ENCODE measurements at places on chromosomes 7 and 10.

- no peak for DNase-seq
Observed at GRCh38 chr10:102764470-102765161, 20.9 kb downstream of the WBP1L start.

DNA sequence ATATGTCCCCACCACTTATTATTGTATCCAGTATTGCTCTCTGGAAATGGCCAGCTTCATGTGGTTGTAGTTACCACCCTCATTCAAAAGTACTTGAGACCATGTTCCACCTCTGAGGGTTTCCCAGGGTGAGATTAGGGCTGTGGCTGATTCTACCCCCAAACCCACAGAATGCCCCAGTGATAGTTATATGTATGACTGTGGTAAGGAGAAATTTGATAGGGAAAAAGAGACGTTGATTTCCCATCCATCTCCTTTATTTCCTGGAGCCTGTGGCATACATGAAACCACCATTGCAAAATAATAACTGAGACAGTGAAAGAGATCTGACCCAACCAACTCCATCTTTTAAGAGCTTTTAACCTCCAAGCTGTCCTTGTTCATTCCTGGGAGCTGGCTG, 25.2 kb downstream of the ARL5B start:
- no peak for DNase-seq

GRCh38 chr10:7036951-7037350, 373.9 kb downstream of the SFMBT2 start:
- peak; percentile 61 for DNase-seq

DNA sequence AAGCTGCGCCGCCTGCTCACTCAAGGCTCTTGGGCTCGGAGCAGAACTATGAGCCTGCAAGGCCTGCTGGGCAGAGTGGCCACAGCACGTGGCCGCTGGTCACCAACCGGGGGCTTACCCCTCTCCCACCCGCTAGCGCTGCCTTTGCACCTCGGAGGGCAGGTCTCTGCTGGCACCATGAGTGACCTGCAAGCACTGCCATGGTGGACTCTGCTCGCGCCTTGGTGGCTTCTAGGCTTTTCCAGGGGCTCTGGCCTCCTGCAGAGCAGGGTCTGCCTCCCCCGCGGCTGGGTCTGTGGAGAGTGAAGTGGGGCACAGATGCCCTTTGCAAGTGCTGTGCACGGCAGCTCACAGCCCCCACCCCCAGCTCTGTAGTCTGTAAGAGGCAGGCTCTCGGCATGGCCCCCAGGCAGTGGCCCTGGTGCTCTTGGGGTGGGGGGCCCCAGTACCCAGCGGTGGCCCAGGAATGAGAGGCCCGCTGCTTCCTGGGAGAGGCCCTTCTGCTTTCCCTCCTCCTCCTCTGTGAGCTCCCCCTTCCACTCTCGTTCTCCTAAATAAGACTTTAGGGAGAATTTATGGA, 119.6 kb downstream of the INPP5A start:
- no peak for DNase-seq

GRCh38 chr7:431658-432111, 88.0 kb downstream of the PDGFA start:
- DNase-seq: no peak

GRCh38 chr10:109650228-109650627, 273.1 kb downstream of the XPNPEP1 start:
- no peak for DNase-seq

DNA sequence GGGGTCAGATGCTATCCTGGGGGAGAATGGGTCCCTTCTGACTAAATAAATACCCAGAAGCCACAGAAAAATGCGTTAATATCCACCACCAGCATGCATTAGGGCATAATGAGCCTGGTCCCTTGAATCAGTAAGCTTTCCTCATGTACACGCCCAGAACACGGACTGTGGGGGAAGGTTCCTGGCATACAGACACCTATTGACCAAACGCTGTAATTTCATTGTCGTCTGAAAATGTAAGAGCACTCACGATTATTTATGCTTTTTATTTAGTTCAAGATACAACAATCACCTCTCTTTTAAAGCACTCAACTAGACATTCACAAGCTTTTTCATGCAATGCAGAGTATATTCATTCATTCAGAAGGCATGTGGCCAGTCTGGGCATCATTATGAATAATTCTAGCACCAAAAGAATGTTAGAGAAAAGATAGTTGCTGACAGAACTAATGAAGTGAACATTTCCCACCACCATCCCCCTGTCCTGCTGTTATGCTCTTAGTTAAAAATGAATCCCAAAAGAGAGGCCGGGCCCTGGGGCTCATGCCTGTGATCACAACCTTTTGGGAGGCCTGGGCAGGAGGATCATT, 101.0 kb downstream of the SVIL start:
- no peak for DNase-seq

- DNase-seq: no peak
Observed at GRCh38 chr10:34102893-34103506, 712.1 kb downstream of the PARD3 start.

DNA sequence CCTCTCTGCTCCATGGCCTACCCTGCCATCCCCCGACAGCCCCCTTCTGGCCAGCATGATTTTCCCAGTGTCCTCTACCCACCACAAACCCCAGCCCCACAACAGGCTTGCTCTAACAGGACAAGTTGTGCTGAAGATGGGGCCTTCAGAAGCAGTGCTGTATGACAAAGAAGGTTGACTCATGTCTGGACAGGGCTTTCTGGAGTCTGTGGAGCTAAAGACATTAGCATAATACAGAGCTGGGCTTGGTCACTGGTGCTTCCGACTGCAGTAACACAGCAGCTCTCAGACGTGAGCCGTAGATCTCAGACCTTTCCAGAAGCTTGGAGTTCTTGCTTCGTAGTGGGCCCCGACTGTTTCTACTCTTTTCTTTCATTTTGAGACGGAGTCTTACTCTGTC, 100.5 kb downstream of the GTF2IRD1 start:
- peak; percentile 38 for DNase-seq

- DNase-seq: no peak
Observed at GRCh38 chr7:116771640-116772039, 90.7 kb upstream of the CAPZA2 start.

- DNase-seq: peak; percentile 68
Observed at GRCh38 chr10:60942788-60943315, 1.1 kb downstream of the RHOBTB1 start.

DNA sequence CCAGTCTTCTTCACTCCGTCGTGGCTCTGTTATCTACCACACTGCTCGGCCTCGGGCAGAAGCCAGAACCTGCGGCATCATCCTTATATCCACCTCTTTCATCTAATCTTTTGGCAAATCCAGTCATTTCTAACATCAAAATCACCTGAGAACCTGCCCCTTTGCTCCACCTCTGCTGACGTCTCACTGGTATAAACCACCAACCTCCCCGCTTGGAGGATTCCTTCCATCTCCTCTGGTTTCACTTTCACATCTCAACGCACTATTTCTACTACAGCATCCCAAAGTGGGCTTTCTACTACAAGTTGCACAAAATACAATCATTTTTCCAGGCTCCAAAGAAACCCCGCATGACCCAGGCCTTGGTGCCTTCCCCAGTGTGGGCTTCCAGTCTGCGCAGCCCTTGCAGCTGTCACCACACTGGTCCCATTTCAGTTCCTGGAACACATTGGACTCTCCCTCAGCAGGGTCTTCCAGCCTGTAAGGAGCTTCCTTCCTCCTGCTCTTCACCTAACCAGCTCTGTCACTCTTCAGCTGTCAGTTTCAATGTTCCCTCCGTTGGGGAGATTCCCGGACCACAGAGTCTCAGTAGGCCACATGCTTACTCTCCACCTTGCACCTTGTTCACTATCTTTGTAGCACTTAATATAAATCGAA, 85.0 kb downstream of the PRKCQ start:
- peak; percentile 19 for DNase-seq

GRCh38 chr7:33300131-33300530, 170.8 kb downstream of the BBS9 start:
- DNase-seq: no peak

DNA sequence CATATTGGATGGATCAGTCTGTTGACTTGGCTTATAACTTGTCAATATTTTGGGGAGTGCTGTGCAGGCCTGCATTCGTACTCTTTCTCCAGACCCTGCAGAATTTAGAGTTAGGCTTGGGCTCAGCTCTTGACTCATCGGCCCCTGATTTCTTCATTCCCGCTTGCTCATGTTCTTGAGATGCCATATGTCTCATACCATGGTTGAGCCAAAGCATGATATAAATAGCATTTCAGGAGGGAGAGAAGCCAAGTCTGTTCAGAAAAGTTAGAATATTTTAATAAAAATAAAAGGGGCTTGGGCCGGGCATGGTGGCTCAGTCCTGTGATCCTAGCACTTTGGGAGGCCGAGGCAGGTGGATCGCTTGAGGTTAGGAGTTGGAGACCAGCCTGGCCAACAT, 898.1 kb downstream of the TYW1 start:
- DNase-seq: no peak

GRCh38 chr7:29561271-29561670, 2.4 kb upstream of the PRR15 start:
- DNase-seq: peak; percentile 13

- DNase-seq: peak; percentile 96
Observed at GRCh38 chr10:86971232-86971991, 3.1 kb downstream of the ADIRF start.

DNA sequence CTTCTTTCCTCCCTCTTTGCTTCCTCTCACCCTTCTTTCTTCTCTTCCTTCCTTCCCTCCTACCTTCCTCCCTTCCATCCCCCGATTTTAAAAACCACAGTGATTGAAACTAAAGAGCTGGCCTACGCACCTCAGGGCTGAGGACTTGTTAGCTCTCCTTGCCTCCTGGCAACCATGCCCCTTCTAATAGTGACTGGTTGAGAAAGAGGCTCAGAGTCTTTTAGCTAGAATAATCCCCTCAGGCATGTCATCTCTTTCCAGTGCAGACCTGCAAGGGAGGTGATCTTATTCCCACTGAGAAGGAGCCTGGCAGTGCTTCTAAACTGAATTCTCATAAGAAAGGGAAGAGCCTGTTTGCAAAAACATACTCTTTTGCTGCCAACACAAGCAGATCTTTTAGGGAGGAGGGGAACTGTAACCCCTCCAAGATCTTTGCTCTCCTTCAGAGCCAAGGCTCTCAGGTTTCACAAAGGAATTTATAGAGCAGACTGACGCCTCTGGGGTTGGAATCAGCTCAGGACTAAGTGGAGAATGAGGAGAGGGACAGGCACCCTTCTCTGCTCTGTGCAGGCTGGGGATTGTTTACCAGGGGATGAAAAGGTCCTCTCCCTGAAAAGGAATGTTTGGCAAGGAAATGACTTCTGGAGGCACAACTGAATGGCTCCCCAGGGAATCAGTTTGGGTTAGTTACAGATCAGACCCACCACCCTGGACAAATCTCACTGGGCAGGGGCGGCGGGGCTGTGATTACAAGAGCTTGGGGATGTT, 9.4 kb upstream of the ANKRD1 start:
- no peak for DNase-seq

Data from suppressor macrophage treated with lipopolysaccharide for 1 hour (primary cell).